ENCODE measurements at places on chromosomes 11 and 22.
A peak's percentile ranks its signal among the peaks of the same experiment; 100 is the strongest.

DNA sequence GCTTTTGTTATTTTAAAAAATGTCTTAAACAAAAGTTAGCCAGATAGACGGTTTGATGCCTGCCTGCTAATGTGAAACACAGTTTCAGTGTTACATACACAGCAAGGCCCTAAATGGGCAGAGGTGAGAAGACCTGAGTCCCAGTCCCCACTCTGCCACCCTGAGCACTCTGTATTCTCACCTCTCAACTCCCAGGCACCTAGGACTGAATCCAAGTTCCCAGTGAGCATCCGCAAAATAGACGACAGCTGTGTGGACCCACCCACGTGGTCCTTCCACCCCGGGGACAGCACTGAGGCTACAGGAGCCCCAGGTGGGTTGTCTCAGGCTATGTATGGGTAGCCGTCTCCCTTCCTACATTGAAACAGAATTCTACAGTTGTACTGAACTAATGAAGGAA lies 111.5 kb downstream of the RPL27A start:
- DNase-seq: no peak

GRCh38 chr11:74417379-74417804 lies 19.2 kb upstream of the PGM2L1 start:
- DNase-seq: peak; percentile 41

DNA sequence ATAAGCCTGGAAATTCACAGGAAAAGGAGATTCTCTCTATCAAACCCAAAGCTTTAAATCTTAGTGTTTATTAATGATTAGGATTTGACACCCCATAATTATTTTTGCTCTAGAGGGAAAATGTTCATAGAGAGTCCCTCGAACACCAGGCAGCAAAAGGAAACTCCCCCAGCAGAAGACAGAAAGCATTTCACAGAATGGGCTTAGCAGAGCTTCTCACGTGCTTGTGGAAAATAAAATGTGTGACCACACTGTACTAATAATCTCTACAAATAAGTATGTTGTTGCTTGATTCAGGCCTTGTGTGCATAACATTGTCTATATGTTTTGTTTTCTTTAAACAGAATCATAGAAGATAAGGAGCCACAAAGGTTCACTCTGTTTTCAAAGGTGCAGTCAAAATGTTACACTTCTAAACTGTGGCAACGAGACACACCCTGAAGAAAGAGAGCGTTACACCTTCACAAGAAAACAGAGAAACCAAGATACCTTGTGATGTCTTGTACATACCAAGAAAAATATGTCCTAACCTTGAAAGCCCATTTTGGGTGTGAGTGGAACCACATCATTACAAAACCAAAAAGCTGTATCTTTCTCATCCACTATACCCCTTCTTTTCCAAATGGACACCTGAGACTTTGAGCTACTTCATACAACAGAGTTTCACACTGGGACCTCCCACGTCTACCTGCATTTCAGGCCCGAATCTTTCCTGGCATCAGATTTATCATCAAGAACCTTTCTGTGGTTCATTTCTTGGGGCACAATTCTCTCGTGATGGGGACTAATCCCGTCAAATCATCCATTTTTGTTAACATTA lies 282.5 kb downstream of the ETS1 start:
- DNase-seq: no peak

GRCh38 chr22:36010882-36011281 lies 17.7 kb downstream of the RBFOX2 start:
- peak; percentile 78 for DNase-seq

- DNase-seq: no peak
Measured at GRCh38 chr22:35846804-35847203, 129.1 kb downstream of the APOL5 start.

GRCh38 chr11:116418388-116419041 lies 354.3 kb downstream of the BUD13 start:
- DNase-seq: no peak

DNA sequence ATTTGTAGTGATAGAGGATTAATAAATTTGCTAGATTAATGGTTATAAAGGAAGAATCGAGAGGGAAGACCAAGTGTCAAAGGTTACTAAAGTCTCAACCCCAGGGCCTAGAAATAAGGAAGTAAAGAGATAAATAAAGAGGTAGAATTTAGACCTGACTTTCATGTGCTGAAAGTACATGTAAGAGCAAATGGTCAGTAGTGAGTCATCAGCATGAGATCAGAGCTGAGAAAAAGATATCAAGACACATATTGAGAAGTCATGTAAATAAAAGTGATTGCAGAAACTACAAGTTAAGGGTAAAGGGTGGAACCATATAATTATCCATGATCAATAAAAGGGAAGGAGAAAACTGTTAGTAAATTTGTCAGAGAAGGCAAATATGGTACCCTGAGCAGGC lies 1.4 kb upstream of the OR8B8 start:
- DNase-seq: peak; percentile 58

DNA sequence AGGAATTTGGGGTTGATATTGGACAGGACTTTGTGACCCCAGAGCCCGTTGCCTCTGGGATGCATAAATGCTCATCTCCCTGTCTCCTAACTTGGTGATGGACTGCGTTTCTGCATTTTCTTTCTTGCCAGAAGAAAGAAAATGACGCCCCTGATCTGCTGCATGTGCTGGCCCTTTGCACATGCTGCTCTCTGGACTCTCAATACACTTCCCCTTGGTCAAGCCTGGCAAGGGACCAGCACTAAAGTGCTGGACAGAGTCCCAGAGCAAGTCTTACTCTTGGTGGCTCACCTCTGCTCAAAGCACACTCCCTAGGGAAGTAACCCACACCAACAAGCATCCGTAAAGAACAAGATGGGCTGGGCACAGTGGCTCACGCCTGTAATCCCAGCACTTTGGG lies 40.7 kb downstream of the MYH9 start:
- DNase-seq: no peak

DNA sequence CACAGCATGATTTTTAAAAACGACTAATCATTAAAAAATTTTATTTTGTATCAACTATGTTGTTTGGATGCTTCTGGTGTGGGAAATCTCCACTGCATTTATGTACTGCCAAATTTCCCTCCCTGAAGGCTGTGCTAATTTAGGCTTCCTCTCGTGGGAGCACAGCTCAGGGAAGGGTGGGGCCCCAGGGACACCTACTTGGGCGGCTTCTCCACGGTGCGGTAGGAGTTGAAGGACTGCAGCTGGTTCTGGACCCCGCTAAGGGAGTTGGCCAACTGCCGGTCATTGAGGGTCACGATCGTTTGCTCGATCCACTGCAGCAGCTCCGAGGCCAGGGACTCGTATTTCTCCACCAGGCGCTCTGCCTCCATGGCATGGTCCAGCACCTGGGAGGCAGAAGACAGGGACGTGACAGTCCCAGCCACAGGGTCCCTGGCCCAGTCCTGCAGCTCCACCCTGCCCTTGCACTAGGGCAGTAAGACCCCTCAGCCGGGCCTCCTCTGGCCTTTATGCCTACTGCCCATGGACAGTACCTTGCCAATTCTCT lies 18.6 kb downstream of the SPTBN2 start:
- no peak for DNase-seq

GRCh38 chr22:47205554-47205953 lies 443.1 kb downstream of the TBC1D22A start:
- DNase-seq: no peak

- no peak for DNase-seq
Measured at GRCh38 chr11:118265954-118266353, 1.9 kb upstream of the MPZL2 start.

DNA sequence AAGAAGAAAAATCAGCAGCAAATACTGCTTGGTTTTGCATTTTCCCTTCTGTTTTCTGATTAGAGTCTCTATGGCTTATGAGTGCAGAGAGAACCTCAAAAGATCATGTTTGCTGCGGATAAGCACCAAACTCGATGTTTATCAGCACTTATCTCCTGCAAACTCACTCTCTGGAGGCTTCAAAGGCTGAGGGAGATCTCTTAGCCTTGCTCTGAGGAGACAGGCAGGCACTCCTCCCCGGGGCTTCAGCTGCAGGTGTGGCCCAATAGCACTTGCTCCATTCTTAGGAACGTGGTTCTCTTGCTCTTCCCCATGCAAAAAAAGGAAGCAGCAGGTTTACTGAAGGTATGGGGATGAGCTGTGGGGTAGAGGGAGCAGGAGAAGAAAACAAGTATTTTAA lies 45.1 kb downstream of the FLI1 start:
- DNase-seq: no peak

- peak; percentile 16 for DNase-seq
Measured at GRCh38 chr11:78825591-78826020, 250.9 kb upstream of the NARS2 start.

DNA sequence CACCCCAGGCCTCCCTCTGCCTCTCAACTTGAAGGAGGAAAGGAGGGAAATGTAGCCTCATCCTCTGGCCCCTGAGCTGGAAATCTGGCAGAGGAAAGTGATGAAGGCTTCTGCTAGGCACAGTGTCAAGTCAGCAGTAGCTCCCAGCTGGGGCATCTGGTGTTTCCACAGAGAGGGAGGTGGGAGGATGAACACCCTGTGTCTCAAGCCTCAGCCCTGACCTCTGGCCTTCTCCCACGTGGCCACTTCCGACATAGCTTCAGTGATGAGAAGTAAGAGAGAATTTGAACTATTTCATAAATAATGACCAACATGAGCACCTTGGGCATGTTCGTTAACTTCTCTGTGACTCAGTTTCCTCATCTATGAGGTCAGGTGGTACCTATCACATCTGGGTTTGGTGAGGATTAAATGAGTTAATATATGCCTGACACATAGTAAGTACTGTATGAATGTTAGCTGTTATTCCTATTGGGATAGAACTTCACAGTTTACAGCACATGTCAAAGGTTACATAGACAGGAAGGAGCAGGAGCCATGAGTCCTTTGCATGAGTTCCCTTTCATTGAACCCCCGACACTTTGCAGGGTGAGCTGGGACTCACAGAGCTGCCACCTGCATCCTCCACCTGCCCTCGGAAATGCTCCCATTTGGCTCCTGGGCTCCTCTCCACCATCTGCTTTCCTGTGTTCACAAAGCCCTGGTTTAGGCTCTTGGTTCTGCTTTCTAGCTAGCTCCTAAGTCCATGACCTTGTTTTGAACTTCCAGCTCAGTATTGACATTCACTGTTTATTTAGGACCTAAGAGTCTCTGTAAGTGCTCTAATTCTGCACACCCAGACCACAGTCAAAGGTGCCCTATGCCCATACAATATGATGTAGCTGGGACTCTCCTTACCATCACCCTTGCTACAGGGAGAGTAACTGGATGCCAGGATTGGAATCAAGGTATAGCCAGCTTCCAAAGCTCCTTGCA lies 61.7 kb downstream of the CSNK2A3 start:
- peak; percentile 21 for DNase-seq

GRCh38 chr11:17898071-17898470 lies 114.8 kb downstream of the SERGEF start:
- DNase-seq: no peak

GRCh38 chr22:44982445-44982844 lies 27.4 kb downstream of the PHF21B start:
- no peak for DNase-seq

DNA sequence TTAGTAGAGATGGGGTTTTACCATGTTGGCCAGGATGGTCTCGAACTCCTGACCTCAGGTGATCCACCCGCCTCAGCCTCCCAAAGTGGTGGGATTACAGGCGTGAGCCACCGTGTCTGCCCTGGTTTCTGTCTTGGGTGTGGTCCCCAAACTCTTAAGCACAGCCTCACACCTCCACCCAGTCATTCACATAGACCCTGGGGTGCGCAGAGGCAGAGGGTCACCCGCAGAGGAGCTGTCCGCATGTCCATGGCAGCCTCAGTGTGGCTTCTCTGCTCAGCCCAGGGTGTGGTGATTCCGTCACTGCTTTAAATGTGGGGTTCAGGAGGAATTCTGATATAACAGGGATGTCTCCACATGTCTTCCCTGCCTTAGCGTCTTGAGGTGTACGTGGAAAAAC lies 48.5 kb upstream of the PRODH start:
- DNase-seq: no peak

- DNase-seq: no peak
Measured at GRCh38 chr11:127233998-127234397, 233.4 kb upstream of the KIRREL3 start.

GRCh38 chr11:1650918-1651262 lies 21.3 kb downstream of the KRTAP5-5 start:
- no peak for DNase-seq

DNA sequence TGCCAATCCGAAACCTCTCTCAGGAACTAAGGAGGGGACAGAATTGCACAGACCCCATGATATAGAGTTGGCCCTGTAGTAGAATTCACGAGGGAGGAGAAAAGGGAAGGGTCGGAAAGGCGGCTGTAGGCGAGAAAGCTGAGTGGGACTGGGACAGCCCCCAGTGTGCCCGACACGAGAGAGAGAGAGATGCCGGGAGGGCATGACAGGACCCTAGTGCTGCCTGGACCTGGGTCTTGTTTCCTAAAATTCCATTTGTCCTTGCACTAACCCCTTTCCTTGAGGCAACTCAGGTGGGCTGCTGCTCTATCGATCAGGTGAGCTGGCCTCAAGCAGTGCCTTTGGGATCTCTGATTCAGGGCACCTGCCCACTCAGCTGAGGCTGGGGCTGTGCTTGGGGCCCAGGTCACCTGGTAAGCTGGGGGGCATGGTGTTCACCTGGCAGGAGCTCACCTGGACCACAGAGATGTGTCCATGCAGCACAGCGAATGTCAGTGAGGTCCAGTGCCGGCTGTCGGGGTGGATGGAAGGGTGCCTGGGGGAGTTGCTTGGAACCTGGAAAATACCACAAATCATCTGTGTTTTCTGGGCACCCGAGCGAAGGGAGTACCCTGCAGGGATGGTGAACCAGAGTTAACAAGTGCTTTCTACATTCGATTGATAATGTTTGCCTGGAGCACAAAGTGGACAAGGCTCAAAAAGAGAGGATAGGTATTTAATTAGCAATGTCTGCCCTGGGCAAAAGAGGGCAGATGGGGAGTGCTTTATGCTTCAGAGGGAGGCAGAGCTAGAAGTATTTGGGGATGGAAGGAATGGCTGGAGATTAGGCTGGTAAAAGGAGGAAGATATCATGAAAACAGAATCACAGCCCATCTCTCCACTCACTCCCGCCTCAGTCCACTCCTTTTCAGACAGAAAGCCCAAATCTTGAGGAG lies 61.6 kb downstream of the NAT10 start:
- DNase-seq: no peak

DNA sequence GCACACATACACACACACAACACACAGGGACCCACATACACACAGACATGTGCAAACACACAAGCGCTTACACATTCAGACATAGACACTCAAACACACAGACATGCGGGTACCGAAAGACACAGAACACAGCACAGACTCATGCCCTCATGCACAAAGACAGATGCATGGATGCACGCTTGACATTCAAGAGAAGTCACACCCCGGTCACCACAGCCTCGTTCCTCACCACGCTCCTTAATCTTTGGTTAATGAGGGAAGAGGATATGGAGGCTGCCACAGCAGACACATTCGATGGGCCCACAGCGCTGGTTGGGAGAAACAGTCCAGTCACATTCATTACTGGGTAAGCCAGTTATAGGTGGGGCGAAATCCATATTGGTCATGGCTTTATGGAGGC lies 51.9 kb upstream of the EIF3D start:
- no peak for DNase-seq

Data from choroid plexus epithelial cell (primary cell).